H9 (cell line): ENCODE measurements at places on chromosomes 1 and 21. TPM values are rescaled to one million over a fixed set of nuclear protein-coding genes. Genes with fewer than 3 reads are reported as not detected.

NPPB gene
- total RNA-seq = 0.35 TPM in 1 of 2 replicates, not detected in the other

LRRIQ3 gene
- total RNA-seq = 0.26 and 0.48 TPM in 2 replicates

INTS11 gene
- 138 and 139 TPM in 2 replicates for total RNA-seq

DENND2D gene
- total RNA-seq = 0.11 and 0.29 TPM in 2 replicates

SLC1A7 gene
- total RNA-seq = not detected in 2 replicates

BROX gene
- total RNA-seq = 27.8 and 28.2 TPM in 2 replicates

TFB2M gene
- total RNA-seq = 27.0 and 27.7 TPM in 2 replicates

PARK7 gene
- total RNA-seq = 370 and 379 TPM in 2 replicates

SPTA1 gene
- total RNA-seq = not detected in 2 replicates

LAD1 gene
- 29.0 and 30.1 TPM in 2 replicates for total RNA-seq

GFI1 gene
- total RNA-seq = 0.11 TPM in 1 of 2 replicates, not detected in the other

FASLG gene
- not detected in 2 replicates for total RNA-seq

CD1B gene
- total RNA-seq = not detected in 2 replicates

COL16A1 gene
- total RNA-seq = 6.2 and 6.5 TPM in 2 replicates

TMEM54 gene
- total RNA-seq = 17.2 and 17.7 TPM in 2 replicates

ASCL5 gene
- 0.15 and 0.31 TPM in 2 replicates for total RNA-seq

C1orf87 gene
- 0.15 and 0.33 TPM in 2 replicates for total RNA-seq

KIRREL1 gene
- 29.9 and 30.5 TPM in 2 replicates for total RNA-seq

IVL gene
- not detected in 2 replicates for total RNA-seq

HCN3 gene
- total RNA-seq = 4.7 and 5.4 TPM in 2 replicates

OR2T11 gene
- not detected in 2 replicates for total RNA-seq

GJA9 gene
- not detected in 2 replicates for total RNA-seq

VPS13D gene
- total RNA-seq = 18.8 and 20.2 TPM in 2 replicates

KCNH1 gene
- 0.04 and 0.11 TPM in 2 replicates for total RNA-seq
